Esophagus squamous epithelium (tissue), 5 donors: ENCODE measurements at places on chromosomes 5 and 9.

DNA sequence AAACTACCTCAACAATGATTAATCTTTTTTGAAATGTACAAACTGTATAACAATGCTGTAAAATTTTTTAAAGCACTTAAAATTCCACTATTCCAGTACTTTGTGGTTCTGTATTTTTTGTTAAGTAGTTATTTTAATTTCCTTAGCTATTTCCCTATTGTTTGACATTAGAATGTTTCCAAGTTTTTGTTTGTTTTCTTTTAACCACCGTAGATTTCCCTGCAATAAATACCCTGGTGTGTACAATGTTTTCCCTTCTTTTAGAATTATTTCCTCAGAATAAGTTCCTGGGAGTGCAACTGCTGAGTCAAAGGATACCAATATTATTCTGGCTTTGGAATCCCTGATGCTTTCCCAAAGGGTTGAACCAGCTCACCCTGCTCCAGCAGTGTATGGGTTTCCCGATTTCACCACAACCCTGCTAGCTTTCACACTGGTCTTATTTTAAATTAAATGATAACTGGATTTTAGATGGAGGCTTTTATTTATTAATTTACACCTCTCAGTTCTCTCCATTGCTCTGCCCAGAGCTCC, 20.6 kb upstream of the ANGPTL2 start:
- no peak for DNase-seq

DNA sequence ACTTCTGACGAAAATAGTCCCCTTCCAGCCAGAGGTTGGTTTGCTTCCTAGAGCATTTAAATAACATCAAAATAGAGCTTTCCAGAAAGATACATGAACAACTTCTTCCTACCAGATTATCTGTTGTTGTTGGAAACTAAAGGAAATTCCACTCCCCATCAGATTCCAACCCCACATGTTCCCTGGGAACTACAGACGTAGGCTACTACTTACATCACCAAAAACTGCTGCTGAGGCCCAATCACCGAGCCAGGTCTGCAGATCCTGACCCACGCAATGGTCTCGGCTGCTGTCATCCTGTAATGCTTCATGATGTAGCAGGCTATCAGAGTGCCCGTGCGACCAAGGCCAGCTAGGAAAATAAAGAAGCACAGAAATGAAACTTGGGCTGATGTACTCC, 73.4 kb downstream of the HABP4 start:
- DNase-seq = no peak

DNA sequence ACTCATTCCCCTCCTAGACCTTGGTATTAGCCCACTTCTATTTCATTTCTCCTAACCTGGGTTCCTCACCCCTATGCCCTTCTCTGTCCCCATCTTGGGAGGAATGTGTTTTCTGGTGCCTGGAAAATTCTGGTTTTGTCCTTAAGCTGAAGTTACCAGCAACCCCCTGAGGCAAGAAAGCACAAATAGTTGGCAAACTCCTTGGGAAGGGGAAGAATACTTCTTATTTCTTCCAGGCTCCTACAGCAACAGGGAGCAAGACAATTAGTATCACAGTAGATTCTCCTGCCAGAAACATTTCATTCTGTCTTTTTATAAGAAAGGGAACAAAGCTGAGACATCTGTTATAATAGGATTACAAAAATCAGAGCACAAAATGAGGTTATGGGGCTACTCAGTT, 142.5 kb downstream of the SNCAIP start:
- DNase-seq = no peak

- no peak for DNase-seq
These were observed 201.7 kb upstream of the PANK3 start for GRCh38 chr5:168780888-168781287.

GRCh38 chr5:78964889-78965288, 20.2 kb downstream of the ARSB start:
- no peak for DNase-seq

DNA sequence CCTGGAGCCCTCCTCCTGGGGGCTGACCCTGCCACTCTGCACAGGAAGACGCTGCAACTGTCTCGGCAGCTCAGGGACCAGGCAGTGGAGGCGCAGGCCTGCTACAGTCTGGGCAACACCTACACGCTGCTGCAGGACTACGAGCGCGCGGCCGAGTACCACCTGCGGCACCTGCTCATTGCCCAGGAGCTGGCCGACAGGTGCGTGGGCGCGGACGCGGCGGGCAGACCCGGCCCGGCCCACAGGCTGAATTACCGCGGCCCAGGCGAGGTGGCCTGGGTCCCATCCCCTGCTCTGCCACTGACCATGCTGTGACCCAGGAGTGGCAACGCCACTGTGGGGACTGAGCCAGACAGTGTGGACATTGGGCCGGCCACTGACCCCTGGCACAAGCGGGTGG, 11.2 kb downstream of the GPSM1 start:
- no peak for DNase-seq

GRCh38 chr5:80064124-80064523, 29.0 kb downstream of the THBS4 start:
- no peak for DNase-seq

GRCh38 chr9:137247135-137247915, 3.8 kb upstream of the STPG3 start:
- DNase-seq = no peak

DNA sequence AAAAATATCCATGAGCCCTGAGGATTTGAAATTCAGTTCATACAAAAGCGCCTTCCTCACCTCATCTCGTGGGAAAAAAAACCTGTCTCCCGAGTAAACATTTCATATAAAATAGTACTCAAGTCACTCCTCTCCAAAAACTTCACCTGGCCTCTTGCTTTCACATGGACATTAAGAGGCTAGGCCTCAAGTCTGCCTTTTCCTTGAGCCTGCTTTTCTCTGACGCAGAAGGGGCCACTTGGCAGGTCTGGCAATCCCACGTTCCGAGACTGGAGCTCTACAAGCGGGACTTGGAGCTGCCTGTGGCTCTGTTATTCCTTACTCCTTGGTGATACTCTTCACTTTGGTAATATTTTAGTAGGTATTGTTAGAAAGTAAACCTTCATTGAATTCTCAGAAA, 26.9 kb upstream of the CKS2 start:
- no peak for DNase-seq

DNA sequence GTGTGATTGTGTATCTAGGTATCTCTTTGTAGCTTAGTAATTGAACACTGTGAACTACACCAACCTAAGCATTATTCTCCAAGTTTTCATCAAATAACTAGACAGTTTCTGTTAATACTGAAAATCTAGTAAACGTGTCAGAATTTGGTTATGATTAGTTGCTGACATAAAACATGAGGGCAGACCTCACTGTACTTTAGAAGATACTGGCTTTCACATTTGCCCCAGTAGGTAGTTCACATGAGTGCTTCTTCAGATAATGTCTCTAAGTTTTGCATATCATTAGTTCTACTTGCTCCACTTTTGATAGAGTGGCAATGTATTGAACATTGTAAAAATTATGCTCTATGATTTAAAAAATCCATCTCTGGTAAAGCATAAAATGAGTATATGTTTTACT, 7.1 kb downstream of the CDKN2B start:
- DNase-seq = no peak

DNA sequence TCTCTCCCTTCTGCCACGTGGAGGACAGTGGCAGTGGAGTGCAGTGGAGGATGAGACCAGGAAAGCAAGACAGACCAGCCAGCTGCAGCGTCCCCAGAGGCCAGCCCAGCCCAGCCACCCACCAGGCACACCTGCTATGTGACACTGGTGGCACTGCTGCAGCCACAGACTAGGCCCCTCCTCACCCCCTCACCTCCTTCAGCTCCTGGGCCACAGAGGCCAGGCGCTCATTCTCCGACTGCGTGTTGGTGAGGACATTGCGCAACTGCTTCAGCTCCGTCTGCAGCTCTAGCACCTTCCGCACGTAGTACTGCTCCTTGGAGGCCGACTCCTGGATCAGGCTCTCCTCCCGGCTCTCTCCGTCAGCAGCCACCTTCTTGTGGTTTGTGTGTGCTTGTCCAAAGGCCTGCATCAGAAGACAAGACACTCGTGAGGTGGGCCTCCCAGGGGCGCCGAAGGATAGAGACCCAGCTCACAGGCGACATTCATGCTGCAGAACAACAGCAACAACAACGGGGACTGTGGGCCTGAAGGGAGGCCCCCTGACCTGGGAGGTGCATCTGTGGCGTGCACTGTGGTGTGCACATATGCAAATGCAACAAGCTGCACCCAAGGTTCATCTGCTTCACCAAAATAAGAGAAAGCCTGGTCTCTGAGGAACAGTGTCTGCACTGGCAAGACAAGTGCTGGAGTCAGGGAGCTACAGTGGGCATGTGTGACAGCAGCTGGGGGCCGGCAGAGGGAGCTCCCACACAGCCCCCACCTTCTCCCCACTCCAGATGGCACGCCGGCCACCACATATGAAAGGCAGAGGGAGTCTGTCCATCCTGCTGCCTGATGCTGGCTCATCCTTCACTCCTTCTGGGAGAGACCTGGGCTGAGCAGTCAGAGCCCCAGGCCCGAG, 35.5 kb downstream of the BICD2 start:
- no peak for DNase-seq

DNA sequence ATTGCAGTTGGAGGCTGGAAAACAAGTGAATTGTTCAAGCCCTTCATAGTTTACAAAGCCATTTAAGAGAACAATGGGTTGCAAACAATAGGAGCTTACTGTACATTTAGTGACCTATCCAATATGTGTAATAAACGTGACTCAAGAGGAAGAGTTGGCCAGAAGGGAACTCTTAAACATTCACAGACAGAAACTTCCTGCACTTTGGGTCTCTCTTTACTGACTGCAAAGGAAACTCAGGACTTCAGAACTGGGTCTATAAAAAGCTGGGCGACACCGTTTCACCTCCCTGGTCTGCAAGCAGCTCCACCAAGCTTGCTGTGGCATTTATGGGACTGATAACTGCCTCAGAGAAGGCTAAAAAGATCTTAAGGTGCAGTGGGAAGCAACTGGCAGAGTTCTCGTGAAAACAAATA, 48.7 kb upstream of the SPATA31D4 start:
- DNase-seq = no peak

- no peak for DNase-seq
These were observed 13.9 kb upstream of the PTGER4 start for GRCh38 chr5:40665635-40666298.

- DNase-seq = no peak
These were observed at the start of gene DMRT2 for GRCh38 chr9:1050125-1050895. Gene DMRT2 (plus strand): TSS chr9:1050357. CDS start chr9:1051614, 1,257 bp downstream.

DNA sequence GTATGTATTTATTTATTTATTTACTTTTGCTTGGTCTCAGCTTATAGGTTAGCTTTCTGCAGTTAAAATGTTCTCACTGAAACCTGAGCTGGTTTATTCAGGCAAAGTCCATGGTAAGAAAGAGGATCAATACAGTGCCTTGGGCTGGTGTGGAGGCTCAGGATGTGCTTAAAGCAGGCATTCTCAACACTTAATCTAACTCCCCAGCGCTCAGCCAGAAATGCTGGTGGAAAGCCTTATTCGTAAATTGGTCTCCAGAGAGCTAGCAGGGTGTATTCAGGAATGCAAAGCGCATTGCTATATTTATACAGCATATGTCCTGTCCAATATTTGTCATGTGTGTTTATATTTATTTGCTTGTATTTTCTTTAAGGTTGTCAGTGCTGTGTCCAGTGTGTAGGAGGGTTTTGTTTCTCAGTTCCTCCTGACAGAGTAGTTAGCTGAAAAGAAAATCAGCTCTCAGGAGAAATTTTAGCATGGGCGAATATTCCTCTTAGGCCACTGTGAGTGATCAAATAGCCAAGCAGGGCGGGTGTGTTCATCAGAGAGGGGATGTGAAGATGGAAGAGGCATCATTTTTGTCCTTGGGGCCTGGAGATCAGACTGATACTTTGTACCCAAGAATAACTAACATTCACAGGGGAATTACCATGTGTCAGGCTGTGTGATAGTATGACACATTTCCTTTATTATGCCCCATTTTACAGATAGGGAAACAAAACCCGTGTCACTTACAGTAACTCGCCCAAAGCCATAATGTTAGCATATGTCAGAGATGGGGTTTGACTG, 65.8 kb downstream of the DOCK2 start:
- DNase-seq = no peak

- DNase-seq = no peak
These were observed 329.2 kb downstream of the RAB3C start for GRCh38 chr5:58912116-58912515.

- no peak for DNase-seq
These were observed 68.7 kb upstream of the WDR41 start for GRCh38 chr5:77560677-77561263.

GRCh38 chr9:123112015-123112975, 78.8 kb downstream of the GPR21 start:
- DNase-seq = no peak

DNA sequence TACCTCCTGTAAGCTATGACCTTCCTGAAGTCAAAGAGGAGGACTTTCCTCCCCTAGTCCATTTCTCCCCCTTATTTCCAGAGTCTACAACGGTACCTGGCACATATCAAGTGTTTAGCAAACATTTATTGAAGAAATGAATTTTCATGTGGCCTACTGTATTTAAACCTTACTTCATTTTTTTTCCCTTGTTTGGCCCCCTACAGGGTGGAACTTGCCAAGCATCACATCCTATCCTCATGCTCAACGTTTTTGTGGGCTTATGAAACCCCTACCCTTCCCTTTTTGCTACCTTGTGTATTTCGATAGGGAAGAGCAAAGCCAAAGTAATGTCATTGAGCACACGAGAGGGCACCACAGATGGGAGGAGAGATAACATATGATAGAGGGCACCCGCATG, 1857.8 kb upstream of the WWC1 start:
- DNase-seq = no peak

DNA sequence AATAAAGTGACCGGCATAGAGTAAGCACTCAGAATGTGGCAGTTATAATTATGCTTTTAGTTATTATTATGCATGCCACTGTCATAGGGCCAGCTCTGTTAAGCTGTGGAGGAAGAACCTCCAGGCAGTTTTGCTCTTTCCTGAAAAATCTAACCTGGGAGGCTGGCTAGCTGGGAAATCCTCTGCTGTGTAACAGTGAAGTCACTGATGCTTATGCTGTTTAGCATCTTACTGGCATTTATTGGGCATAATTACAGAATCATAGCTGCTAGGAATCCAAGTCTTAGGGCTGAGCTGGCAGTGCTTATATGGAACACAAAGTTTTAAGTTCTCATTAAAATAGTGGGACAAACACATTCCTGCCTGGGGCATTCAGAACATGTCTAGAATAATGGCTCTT, 5.5 kb upstream of the GSN start:
- no peak for DNase-seq

GRCh38 chr9:131885144-131885609, 145.3 kb upstream of the RAPGEF1 start:
- DNase-seq = no peak

DNA sequence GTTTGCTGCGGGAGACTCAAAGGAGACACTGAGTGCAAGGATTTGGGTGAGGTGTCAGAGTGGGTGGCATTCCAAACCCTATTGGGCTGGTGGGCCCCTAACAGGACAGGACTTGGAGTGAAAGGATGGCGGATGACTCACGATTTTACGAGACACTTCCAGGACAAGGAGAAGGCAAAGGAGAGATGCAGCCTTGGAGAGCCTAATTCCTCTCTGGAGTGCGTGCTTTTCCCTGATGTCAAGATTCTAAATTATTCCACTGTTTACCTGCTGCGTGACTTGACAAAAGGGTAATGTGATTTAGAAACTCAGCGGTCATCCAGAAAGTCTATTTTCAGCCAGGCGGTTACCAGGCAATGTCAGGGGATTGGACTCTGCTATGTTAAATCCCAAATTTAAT, 41.6 kb upstream of the CD180 start:
- DNase-seq = no peak
